T1000 (cell line): ENCODE measurements at places on chromosomes 5 and 9.

DNA sequence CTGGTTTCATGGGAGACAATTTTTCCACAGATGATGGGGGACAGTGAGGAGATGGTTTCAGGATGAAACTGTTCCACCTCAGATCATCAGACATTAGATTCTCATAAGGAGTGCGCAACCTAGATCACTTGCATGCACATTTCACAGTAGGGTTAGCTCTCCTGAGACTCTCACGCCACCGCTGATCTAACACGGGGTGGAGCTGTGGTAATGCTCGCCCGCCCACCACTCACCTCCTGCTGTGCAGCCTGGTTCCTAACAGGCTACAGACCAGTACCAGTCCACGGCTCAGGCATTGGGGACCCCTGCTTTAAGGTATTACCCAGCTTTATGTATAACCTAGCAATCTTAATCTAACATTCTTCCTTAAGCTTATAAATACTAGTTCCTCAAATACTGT lies 35.6 kb downstream of the TTC39B start:
- DNase-seq, result no peak

DNA sequence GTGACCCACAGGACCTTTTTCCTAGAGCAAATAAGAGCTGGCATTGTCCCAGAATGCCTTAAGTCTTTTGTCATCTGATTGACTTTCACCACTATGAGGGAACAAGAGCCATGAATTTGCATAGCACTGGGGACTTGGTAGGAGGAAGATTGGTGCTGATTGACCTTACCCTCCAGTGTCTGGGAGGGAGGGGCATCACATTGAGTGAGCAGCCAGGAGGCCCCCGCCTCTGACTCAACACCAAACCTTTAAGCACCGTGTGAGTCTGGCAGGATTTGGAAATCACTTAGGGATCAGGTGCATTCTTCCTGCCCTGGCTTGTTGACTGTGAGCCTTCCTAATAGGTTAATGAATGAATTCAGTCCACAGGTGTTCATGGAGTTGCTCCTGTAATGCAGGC lies 40.7 kb downstream of the WNK2 start:
- DNase-seq, result no peak

DNA sequence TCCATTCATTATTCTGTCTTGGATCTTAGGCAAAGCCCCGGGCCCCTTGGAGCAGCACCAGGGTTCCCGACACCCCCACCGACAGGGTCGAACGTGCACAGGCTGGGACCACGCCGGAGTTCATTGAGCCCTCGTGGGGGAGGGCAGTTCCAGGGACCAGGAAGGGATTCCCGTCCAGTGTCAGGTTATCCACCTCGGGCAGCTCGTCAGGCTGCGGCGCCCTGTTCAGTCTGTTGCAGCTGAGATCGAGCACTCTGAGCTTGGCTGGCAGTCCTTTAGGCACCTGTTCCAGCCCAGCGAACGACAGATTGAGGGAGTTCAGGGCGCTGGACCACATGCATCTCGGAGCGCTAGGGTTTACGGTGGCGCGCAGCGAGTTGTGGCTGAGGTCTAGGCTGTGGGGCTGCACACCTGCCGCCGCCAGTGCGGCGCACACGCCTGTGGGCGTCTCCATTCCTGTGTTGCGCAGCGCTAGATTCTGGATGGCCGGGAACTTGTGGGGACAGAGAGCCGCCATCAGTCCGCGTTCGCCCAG lies 1.1 kb downstream of the CD14 start:
- DNase-seq, result no peak

DNA sequence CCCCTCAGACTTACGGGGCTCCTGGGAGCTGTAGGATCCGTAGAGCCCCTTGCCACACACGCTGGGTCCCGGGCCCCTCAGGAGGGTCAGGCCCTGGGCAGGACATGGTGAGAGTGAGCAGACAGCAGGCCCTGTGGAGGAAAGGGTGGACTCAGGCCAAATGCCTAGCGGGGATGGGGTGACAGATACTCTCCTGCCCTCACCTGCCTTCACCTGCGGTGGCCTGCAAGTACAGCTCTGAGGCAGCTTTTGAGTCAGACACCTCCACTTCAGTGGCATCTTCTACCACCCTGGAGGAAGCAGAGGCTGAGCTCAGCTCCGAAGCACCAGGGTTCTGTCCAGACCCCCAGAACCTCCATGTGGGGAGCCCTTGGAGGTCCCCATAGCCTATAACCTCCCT lies 26.2 kb downstream of the SLC35A4 start:
- no peak for DNase-seq

DNA sequence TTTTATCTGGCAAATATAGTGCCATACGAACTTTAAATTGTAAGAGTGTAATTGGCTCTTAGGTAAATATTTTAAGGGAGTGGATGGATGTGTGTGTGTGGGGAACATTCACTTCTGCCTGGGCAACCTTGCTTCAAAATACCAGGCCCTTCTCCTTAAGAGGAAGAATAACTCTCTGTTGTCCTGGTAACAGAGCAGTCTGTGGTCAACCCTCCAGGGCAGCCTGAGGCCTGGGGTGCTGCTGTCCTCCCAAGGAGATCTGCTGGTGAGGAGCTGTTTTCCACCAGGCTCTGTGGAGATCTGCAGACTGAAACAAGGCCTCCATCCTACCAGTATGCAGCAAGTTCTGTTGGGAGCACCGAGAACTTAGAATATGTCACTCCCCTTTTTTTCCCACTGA lies 325.2 kb downstream of the PSAT1 start:
- no peak for DNase-seq

DNA sequence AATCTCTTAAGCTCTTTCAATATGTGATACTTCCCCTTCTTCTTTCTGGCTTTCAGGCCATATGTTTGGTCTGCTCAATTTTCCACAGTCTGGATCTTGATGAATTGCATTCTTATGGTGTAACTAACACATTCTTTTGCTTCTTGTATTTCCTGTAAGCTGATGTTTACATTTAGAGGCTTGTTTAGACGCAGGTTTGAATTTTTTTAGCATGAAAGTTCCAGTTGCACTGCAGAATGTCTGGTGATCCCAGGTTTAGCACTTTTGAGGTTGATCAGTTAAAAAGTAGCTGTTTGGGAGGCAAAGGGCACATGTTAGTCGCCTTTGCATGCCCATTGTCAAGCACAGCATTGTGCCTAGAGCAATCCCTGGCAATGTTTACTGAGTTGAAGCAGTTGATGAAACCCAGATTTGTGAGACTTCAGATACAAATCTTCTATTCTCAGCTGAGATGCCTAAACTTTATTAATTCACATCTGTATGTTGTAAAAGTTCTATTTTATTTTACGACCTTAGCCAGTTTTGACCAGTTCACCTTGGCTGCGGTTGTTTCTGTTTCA lies 59.6 kb upstream of the SPATA31C2 start:
- no peak for DNase-seq

DNA sequence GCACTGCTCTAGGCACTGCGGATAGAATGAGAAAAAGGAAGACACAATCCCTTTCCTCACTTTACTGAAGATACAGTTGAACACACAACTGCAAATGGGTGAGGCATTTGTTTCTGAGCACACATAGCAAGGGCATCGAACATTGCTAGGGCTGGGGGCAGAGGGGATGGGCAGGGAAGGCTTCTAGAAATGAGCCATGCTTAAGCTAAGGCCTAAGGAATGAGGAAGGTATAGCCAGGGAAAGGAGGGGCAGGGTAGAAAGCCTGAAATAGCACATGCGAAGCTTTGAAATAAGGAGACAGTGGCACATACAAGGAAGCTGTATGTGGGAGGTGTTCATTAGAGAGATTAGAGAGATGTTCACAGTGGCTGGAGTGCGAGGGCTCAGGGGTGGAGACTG lies 92.7 kb downstream of the KIF4B start:
- no peak for DNase-seq

GRCh38 chr9:88025411-88026117 lies 51.2 kb upstream of the CDK20 start:
- DNase-seq, result no peak

DNA sequence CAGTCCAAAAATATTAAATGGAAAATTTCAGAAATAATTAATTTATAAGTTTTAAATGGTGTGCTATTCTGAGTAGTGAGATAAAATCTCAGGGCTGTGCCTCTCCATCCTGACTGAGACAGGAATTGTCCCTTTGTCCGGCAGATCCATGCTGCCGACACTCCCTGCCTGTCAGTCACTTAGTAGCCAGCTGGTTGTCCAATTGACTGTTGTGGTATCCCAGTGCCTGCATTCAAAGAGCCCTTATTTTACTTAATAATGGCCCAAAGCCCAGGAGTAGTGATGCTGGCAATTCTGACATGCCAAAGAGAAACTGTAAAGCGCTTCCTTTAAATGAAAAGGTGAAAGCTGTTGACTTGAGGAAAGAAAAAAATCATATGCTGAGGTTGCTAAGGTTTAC lies 157.5 kb downstream of the ENC1 start:
- DNase-seq, result no peak

DNA sequence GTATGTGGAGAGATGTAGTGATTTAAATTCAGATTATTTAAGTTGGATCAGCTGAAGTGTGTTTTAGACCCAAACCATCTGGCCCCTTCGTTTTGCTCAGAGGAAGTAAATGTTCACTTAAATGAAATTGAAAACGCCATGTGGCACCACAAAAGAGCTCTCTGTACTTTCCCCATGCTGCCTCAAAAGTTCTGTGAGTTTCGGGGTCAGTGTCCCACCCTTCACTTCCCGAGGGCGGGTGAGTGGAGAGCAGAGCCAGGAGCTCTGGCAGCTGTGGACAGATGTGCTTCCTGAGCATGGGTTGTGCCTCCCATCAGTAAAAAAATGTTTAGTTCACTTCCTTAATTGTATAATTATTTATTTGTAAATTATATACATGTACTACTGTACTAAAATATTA lies 48.4 kb downstream of the PSD2 start:
- no peak for DNase-seq

- DNase-seq, result no peak
Observed at GRCh38 chr5:149936044-149936699, 8.4 kb downstream of the PDE6A start.

DNA sequence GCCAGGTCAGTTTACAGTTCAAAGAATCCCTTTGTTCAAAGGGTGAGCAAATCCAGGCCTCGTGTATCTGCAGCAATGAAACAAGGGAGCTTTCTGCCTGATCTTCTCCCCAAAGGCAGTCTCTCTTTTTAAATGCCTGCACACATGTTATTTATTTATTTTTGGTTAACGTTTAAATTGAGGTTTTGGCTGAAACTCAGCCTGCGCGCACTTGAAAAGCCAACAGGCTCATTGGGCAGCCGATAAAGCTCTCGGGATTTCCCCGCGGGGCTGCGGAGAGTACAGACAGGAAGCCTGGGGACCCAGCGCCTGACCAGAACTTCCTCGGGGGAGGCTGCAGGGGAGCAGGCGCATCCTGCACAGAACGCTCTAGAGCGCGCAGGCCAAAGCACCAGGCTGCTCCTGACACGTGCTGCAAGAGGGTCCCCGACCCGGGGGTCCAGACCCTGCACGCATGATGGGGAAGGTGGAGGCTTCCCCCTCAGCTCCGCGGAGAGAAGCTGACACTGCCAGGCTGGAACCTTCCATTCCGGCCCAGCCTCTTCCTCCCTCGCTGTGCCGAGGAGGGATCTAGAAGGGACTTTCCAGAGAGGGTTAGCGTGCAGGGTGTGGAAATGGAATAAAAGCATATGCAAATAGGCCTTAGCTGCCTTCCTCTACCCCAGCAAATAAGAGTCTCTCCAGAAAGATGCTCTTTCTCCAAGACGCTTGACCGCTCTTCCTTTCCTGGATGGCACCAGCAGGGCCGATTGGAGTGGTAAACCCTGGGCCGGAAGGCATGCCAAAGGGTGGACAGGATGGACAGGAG lies 46.1 kb downstream of the PTTG1 start:
- DNase-seq, result peak; percentile 49

DNA sequence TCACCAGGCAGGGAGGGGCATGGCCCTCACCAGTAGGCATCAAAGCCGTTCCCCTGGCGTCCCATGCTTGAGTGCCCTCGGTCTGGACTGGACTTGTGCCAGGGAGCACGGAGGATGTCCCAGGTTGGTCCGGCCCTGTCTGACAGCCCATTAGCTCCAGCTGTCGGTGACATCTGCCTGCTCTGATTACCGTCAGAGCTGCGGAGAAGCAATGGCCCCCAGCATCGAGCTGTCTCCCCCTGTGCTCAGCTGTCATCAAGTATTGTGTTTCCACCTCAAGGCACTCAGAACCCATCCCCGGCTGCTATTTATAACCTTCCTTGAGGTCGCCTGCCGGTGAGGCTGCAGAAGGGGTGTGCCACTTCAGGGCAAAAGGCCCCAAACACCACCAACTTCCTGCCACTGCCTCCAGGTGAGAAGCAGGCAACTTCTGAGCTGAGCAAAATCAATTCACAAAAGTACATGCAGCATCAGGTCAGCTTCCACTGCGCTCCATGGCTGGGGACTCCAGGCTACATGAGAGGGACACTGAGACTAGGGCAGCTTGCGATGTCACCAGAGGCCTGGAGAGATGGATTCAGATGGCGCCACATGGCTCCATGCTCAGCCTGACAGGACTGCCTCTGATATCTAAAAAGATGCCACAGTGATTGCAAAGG lies 142.7 kb downstream of the C5orf15 start:
- no peak for DNase-seq

DNA sequence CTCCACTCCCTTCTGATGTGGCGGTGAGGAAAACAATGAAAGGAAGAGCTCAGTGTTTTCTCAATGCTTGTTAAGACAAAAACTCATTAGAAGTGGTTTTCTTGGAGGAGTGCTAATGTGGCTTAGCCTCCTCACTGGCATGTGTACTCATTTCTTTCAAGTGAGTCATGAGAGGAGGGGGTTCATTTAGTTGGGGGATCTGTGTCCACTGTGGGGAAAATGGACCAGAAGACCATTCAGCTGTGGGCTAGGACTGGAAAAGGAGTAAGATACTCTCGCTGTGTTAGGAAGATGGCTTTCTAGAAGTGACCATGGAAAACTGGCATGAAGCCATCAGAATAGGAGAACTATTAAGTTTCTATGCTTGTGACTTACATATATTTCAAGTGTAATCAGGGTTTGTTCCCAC lies 23.5 kb downstream of the KLF9 start:
- no peak for DNase-seq

GRCh38 chr5:113338628-113339027 lies 96.2 kb downstream of the TSSK1B start:
- no peak for DNase-seq

GRCh38 chr5:592158-592557 lies 20.0 kb upstream of the CEP72 start:
- no peak for DNase-seq

- no peak for DNase-seq
Observed at GRCh38 chr5:1118738-1119137, 6.9 kb upstream of the SLC12A7 start.

DNA sequence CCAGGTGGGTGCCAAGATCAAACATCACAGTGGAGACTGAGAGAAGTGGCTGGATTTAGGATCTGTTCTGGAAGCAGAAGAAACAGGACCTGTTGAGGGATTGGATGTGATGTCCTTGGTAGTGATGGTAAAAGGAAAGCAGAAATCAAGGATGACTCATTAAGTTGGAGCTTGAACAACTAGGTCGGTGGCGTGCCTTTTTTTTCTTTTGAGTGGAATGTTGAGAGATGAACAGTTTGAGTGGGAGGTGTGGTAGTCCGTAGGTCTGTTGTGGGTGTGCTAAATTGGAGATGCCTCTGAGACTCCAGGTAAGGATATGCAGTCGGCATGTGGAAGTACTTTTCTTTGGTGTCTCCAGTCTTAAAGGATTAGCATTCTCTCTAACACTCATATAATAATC lies 92.1 kb upstream of the IL12B start:
- no peak for DNase-seq

- no peak for DNase-seq
Observed at GRCh38 chr9:116196806-116197205, 43.2 kb downstream of the PAPPA start.
